ENCODE measurements at places on chromosomes 12 and 14. TPM values are rescaled to one million over a fixed set of nuclear protein-coding genes. Genes with fewer than 3 reads are reported as not detected.

DNA sequence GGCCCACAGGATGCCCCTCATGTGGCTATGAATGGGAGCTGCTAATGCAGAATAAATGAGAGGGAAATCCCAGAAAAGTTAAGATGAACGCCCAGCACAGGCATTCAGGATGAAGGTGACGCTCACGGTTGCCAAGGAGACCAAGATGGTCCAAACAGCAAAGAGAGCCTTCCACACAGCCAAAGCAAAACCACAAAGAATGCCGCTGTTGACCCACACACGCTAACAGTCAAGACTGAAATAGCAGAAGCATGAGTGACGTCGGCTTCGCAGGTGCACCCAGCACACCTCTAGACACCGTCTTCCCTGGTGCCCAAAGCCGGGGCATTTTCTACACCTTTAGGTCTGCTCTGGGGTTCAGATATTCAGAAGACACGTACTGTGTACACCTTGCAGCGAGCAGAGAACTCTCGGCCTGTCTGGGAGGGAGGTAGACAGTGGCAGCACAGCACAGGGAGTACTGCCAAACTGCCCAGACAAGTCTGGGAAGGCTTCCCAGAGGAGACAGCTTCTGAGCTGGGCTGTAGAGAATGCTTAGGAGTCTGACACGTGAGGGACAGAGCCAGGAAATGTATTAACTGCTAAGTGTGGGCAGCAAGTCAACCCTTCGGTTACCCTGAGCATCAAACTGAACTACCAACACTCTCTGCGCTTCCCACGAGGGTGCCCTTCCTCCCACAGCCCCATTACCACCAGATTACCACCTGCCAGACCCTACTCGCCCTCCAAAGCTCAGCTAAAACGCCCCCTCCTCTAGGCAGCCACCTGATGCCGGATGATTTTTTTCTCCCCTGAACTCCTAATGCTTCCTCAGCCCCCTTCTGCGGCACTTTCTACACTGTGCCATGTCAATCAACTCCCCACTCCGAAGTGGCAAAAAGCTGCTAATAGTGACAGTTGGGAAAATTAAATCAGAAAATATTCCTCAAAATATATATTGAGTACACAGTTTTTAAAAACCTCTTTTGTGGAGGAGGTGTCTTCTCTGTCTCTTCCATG, 50.1 kb downstream of the CCDC88C start:
- H3K27me3 ChIP-seq, result no peaks in the 10 kb centered on the region
- peak overlapping the region; percentile 23 for H3K4me3 ChIP-seq
- H3K27ac ChIP-seq, result peak overlapping the region; percentile 80

DNA sequence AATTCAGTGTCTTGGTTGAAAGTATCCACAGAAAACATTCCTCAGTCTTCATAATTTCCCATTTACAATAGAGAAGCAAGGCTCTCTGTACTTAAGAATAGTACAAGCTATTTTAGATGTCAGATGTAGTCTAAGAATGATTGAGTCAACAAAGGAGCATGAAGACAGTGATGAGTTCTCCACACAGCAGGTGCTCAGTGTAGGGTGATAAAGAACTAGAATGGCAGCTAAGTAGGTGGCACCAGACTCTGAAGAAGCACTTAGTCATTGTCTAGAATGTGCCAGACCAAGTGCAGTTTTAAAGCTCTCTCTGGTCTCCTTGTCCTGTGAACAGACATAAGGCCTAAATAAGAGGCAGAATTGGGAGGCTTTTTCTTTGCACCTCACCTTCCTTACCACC, 504.6 kb downstream of the NRXN3 start:
- DNase-seq, result no peak
- no peak overlapping the region for H3K4me3 ChIP-seq
- no peak overlapping the region for H3K27ac ChIP-seq

DNA sequence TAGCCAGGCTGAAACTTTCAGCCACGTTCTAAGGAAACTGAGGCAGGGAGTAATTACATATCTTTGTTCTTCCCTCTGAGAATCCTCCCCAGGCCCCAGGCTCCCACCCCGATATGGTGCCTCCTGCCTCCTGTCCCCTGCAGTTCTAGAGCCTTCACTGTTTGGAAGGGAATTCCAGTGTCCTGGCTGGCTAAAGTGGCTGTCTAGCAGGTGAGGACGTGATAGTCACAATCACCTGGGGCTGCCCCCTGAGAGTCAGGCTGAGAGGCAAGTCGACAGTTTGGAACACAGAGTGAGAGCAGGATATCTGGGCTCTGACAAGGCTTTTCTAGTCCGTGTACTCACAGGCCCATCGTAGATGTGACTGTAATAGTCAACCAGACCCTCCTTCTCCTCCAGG, 6.3 kb upstream of the RPAP3 start:
- H3K4me1 ChIP-seq, result peaks cover 30% of the 10 kb centered on the region
- no peaks in the 10 kb centered on the region for H3K36me3 ChIP-seq
- no peaks in the 10 kb centered on the region for H3K27me3 ChIP-seq

- no peaks in the 10 kb centered on the region for H3K4me1 ChIP-seq
- H3K36me3 ChIP-seq, result no peaks in the 10 kb centered on the region
- H3K27ac ChIP-seq, result no peak overlapping the region
- no peak overlapping the region for H3K4me3 ChIP-seq
- no peaks in the 10 kb centered on the region for H3K27me3 ChIP-seq
Measured at GRCh38 chr12:11693067-11693466, 43.6 kb downstream of the ETV6 start.

DNA sequence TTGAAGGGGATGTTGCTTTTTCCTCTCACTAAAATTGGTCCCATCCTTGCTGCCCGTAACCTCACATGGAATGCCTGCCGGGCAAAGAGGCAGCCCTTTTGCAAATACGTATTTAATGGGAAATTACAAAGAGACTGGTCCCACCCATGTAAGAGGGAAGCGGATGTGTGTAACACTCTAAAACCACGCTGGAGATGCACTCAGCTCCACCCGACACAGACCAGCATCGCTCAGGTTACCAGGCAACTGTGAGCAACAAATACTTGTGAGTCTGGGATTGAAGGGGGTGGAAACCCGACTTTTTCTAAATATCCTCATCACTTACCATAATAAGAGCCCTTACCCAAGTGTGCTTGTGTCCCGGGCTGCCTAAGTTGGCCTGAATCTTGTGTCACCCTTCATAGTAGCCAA, 47.7 kb downstream of the ELK3 start:
- peaks cover 33% of the 10 kb centered on the region for H3K4me1 ChIP-seq
- no peaks in the 10 kb centered on the region for H3K27me3 ChIP-seq
- DNase-seq, result peak; percentile 86
- peak overlapping the region; percentile 28 for H3K4me3 ChIP-seq

DNA sequence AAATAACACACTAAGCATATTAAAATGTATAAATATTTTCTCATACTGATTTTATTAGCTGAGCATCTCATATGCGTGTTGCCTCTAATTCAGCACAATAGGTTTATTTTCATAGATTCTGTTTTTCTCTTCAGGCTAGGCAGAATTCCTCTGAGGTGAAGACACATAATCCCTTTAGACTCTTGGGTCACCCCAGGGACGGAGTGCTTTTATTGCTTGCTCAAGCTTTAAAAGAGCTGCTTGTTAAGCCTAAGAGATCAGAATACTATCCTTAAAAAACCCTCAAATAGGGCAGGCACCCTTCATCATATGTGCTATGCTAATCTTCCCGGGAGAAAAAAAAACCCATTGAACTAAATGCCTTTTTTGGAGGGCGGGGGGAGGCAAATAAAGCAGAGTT, 390.1 kb downstream of the KCNH5 start:
- H3K4me1 ChIP-seq, result no peaks in the 10 kb centered on the region
- no peak overlapping the region for H3K4me3 ChIP-seq
- H3K27ac ChIP-seq, result no peak overlapping the region
- H3K27me3 ChIP-seq, result no peaks in the 10 kb centered on the region
- no peaks in the 10 kb centered on the region for H3K36me3 ChIP-seq

- no peak overlapping the region for H3K27ac ChIP-seq
- no peaks in the 10 kb centered on the region for H3K36me3 ChIP-seq
- no peak overlapping the region for H3K4me3 ChIP-seq
- no peaks in the 10 kb centered on the region for H3K27me3 ChIP-seq
- no peak for DNase-seq
- peaks cover 27% of the 10 kb centered on the region for H3K4me1 ChIP-seq
Measured at GRCh38 chr12:92596383-92596782, 106.4 kb upstream of the PLEKHG7 start.

GRCh38 chr12:13209436-13210235, 13.1 kb downstream of the EMP1 start:
- H3K4me3 ChIP-seq, result no peak overlapping the region
- no peaks in the 10 kb centered on the region for H3K36me3 ChIP-seq
- H3K4me1 ChIP-seq, result no peaks in the 10 kb centered on the region

GRCh38 chr12:131390412-131391334, 320.2 kb upstream of the SFSWAP start:
- H3K36me3 ChIP-seq, result no peaks in the 10 kb centered on the region
- DNase-seq, result no peak
- no peaks in the 10 kb centered on the region for H3K27me3 ChIP-seq
- H3K4me1 ChIP-seq, result no peaks in the 10 kb centered on the region
- H3K27ac ChIP-seq, result no peak overlapping the region
- H3K4me3 ChIP-seq, result no peak overlapping the region

DNA sequence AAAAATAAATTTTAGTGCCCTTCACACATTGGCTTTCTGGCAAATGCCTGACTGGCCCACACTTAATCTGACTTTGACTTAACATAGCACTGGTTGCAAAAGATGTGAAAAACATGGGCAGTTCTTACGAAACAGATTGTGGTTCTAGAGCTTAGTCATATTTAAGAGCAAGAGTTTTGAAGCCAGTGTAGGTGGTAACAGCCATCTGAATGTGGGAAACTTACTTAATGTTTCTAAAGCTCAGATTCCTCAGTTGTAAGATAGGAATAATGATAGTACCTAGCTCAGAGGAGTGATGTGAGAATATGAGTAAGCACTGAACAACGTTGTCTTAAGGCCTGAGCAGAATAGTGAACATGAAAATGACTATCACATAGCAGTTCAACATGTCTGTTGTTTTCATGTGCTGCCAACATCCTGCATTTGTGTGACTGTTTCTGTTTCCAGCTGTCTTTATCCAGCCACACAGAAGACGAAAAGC, 262.7 kb downstream of the SYT1 start:
- H3K4me3 ChIP-seq, result no peak overlapping the region
- no peaks in the 10 kb centered on the region for H3K4me1 ChIP-seq
- H3K27ac ChIP-seq, result no peak overlapping the region
- no peaks in the 10 kb centered on the region for H3K36me3 ChIP-seq

GRCh38 chr12:16165506-16165905, 112.0 kb downstream of the SLC15A5 start:
- H3K27ac ChIP-seq, result no peak overlapping the region
- H3K4me3 ChIP-seq, result no peak overlapping the region
- H3K4me1 ChIP-seq, result no peaks in the 10 kb centered on the region
- H3K27me3 ChIP-seq, result no peaks in the 10 kb centered on the region
- DNase-seq, result no peak

DNA sequence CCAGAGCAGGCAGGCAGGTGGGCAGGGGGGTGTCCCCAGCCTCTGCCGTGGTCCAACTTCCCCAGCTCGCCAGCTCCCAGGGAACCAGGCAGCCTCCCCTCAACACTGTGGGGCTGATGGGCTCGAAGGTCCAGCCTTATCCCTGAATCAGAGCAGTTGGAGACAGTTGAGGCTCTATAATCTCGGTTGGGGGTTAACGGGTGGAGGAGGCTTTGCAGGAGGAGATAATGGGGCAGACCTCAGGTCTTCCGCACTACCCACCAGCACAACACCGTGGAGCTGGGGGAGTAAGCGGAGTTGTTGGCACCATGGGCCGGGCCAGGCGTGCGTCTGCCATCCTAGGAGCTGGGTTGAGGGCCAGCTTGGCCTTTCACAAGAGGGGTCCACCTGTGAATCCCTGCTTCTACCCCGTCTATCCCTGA, 13.9 kb upstream of the HDAC7 start:
- DNase-seq, result no peak
- peaks cover 23% of the 10 kb centered on the region for H3K4me1 ChIP-seq
- H3K36me3 ChIP-seq, result no peaks in the 10 kb centered on the region
- no peaks in the 10 kb centered on the region for H3K27me3 ChIP-seq
- peak overlapping the region; percentile 31 for H3K4me3 ChIP-seq

GRCh38 chr12:6333566-6333965, 8.3 kb downstream of the TNFRSF1A start:
- peaks cover 62% of the 10 kb centered on the region for H3K4me1 ChIP-seq
- peak overlapping the region; percentile 92 for H3K27ac ChIP-seq
- DNase-seq, result no peak
- H3K4me3 ChIP-seq, result no peak overlapping the region
- no peaks in the 10 kb centered on the region for H3K27me3 ChIP-seq

GRCh38 chr12:115972241-115972640, 305.3 kb downstream of the MED13L start:
- no peaks in the 10 kb centered on the region for H3K4me1 ChIP-seq
- H3K27me3 ChIP-seq, result no peaks in the 10 kb centered on the region
- H3K4me3 ChIP-seq, result no peak overlapping the region
- H3K27ac ChIP-seq, result no peak overlapping the region
- H3K36me3 ChIP-seq, result peaks cover 8% of the 10 kb centered on the region

- DNase-seq, result peak; percentile 37
- no peaks in the 10 kb centered on the region for H3K36me3 ChIP-seq
- H3K4me3 ChIP-seq, result no peak overlapping the region
- no peaks in the 10 kb centered on the region for H3K27me3 ChIP-seq
- no peaks in the 10 kb centered on the region for H3K4me1 ChIP-seq
Measured at GRCh38 chr14:51743588-51744000, 91.9 kb downstream of the FRMD6 start.

- H3K27ac ChIP-seq, result no peak overlapping the region
- peaks cover 5% of the 10 kb centered on the region for H3K4me1 ChIP-seq
- DNase-seq, result no peak
- no peak overlapping the region for H3K4me3 ChIP-seq
Measured at GRCh38 chr14:75435473-75435872, 7.7 kb downstream of the JDP2 start.

DNA sequence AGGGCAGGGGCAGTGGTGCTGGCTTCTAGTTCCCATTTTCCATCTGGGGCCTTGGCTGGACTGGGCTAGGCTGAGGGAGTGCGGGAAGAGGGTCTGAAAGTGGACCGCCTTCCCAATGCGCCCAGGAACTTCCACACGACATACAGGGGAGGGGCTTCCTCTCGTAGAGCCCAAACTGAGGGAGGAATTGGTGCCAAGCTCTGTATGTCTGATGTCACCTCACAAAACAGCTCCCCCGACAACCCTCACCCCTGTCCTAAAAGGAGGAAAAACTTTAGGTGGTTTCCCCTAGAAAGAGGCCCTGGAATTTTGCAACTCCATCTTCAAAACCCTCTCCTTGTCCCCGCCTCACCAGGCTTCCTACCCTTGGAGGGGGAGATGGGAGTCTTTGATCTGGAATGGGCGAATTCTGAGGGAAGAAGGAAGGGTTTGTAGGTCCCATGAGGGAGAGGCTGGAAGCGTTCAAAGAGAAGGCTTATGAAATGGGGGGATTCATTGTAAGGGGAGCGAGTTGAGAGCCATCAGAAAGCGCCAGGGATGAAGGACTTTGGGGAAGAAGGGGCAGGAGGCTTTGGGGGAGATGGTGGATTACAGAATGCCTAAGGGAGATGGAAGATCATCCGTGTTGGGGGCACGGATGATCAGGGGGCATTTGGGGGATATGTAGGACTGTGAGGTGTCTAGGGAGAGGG, 844 bp downstream of the GLTP start:
- no peak for DNase-seq
- H3K27ac ChIP-seq, result peak overlapping the region; percentile 88
- peaks cover 4% of the 10 kb centered on the region for H3K36me3 ChIP-seq

GRCh38 chr14:73795466-73795865, 56.2 kb upstream of the PTGR2 start:
- no peak overlapping the region for H3K27ac ChIP-seq
- no peak for DNase-seq
- H3K4me1 ChIP-seq, result no peaks in the 10 kb centered on the region
- no peaks in the 10 kb centered on the region for H3K36me3 ChIP-seq

Gene SLC6A15
- polyA plus RNA-seq, result not detected

Gene DCN
- polyA plus RNA-seq, result not detected

Gene OAS1
- polyA plus RNA-seq, result 9.2 TPM

Gene ART4
- polyA plus RNA-seq, result not detected

Gene TNS2
- polyA plus RNA-seq, result 0.30 TPM

Gene CISTR
- polyA plus RNA-seq, result not detected

Gene RD3L
- polyA plus RNA-seq, result not detected

Measured in naive thymus-derived CD4-positive, alpha-beta T cell (primary cell).